GM04503 (cell line): ENCODE measurements at places on chromosomes 3 and 15.
A peak's percentile ranks its signal among the peaks of the same experiment; 100 is the strongest.

DNA sequence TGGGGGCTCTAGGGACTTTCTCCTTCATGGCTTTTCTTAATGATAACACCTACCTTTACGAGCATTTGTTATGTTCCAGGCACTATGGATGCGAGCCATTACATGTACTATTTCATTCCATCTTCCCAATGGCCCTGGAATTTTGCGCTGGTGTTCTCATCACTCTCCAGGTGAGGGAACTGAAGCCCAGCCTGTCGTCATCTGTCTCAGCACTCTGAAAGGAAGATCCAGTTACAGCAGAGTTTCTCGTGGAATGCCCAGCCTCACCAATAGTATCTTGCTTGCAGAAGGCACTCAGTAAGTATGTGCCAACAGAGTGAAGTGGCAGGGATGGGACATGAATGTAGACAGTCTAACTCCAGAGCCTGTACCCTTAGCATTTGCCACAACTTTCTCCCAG, 56.8 kb downstream of the NOX5 start:
- no peak for DNase-seq

GRCh38 chr3:129504471-129505100, 23.9 kb upstream of the RHO start:
- DNase-seq: no peak

- no peak for DNase-seq
Observed at GRCh38 chr15:77031376-77032050, 36.6 kb downstream of the PSTPIP1 start.

GRCh38 chr3:72750405-72750965, 97.8 kb downstream of the SHQ1 start:
- no peak for DNase-seq

DNA sequence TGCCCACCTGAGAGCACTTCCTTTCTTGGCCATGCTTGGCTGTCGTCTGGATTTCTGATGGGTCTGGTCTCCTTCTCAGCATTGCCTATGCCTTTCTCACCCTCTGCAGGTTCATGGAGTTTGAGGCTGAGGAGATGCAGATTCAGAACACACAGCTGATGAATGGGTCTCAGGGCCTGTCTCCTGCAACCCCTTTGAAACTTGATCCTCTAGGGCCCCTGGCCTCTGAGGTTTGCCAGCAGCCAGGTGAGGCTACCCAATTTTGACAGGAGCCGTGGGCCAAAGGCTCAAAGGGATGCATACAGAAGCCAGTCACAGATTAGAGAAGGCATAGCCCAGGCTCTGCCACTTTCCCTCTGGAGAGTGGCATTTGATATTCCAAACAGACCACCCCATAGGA, 10.5 kb downstream of the NUTM1 start:
- DNase-seq: no peak

- DNase-seq: no peak
Observed at GRCh38 chr3:57436195-57436761, 107.9 kb downstream of the DNAH12 start.

DNA sequence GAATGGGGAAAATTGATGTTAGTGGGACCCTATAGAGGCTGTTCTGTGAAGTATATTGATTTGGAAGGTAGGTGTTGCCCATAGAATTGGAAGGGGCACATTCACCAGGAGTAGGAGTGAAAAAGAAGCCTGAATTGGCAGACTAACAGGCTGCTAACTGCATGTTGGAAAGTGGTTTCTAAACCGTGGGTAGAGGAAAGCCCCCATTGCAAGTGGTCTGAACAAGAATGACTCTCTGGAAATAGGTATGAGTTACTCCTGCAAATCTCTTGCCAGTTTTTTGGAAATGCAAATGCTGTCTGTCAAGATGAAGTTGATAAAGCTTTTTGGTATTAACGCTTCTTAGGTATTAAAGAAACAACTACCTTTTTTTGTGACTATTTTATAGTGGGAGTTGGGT, 3.5 kb downstream of the UBE2E1 start:
- no peak for DNase-seq

- DNase-seq: no peak
Observed at GRCh38 chr15:95044745-95045417, 813.5 kb downstream of the MCTP2 start.

GRCh38 chr15:84955089-84955848, 26.4 kb upstream of the PDE8A start:
- DNase-seq: peak; percentile 17

GRCh38 chr15:70610541-70610940, 152.8 kb downstream of the UACA start:
- DNase-seq: no peak

DNA sequence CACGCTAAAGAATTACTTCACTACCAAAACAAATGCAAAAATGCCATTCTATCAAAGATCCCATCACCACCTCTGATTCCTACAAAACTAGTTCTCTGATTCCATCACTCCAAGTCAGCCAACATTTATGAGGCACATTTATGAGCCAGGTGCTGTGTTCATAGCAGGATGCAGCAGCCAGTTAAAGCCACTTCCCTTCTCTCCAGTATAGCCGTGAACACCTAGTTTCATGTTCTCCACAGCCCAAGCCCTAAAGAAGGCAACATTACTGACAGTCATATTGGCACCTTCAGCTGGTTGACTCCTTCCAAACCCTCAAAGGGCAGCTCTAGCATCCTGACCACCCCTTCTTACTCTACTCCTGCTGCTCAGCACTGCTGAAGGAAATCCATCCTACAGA, 36.4 kb downstream of the RYK start:
- DNase-seq: no peak
